HL-60 (cell line): ENCODE measurements at places on chromosomes 7 and 10.

DNA sequence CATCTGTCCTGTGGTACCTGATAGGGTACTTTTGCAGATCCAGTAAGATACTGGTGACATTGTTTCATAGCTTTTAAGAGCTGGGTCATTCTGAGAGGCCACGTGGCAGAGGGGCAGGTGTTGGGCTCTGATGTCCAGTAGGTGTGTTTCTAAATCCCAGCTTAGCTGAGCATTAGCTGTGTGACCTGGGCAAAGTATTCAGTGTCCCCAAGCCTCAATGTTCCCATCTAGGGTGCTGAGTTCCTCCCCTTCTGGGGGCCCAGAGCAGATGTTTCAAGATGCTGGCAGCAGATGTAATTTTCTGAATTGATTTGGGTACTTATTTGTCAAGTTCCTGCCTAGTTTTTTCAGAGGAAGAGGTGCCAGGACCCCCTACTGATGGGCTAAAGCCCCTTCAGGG, 52.9 kb downstream of the NEURL1 start:
- no peak for DNase-seq

GRCh38 chr7:27424749-27425148, 182.1 kb downstream of the EVX1 start:
- DNase-seq: no peak

DNA sequence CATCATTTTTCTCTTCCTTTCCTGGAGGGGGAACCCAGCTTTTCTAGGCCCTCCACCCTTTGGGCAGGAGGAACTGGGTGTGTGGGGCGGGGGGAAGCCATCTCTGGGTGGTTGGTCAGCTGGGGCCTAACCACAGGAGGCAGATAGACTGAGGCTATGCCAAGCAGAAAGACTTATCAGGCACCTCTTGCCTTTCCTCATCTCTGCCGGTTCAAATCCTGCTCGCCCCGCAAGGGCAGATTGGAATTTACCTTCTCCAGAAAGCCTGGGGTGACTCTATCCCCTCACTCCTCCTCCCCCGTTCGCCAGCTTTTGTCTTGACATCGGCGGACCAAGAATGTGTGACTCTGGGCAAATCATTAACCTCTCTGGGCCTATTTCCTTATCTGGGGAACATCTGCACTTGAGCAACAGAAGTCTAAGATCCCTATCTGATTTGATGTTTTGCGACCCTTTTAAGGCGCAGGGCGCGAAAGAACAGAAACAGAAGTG, 584 bp upstream of the GARS1 start:
- peak; percentile 76 for DNase-seq

DNA sequence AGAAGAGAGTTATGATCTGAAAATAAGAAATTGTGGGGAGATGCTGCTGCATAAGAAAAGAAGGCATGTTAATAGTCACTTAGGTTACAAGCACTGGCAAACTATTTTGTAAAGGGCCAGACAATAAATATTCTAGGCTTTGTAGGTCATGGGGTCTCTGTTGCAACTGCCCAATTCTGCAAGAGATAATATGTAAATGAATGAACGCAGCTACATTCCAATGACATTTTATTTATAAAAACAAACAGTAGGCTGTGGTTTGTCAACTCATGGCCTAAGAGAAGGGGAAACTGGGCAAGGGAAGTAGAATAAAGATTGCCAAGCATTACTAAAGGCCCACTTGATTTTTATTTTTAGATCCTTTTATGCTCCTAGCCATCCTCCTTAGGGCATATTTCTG, 133.1 kb downstream of the RAPGEF5 start:
- no peak for DNase-seq

DNA sequence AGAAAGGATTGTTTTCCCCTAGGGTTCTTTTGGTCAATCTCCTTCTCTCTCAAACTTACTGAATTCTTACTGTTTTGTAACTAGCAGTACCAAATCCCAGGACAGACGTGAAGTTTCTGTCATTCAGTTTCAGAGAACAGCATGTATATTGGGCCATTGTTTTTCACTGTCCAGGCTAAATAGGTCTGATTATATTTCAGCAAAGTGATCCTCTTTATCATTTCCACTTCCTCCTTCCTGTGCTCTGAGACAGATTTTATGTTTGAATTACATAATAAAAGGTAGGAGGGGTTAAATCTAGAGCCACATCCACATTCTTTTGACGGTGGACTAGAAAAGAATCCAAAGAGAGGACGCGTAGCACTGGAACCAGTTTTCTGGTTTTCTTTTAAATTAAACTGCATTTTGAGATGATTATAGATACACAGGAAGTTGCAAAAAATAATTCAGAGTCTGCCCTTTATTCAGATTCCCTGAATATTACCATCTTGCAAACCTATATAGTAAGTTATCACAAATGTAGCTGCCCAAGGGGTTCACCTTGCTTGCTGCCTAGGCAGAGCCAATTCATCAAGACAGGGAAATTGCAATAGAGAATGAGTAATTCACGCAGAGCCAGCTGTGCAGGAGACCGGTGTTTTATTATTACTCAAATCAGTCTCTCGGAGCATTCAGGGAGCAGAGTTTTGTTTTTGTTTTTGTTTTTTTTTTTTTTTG, 40.1 kb downstream of the AKR1E2 start:
- no peak for DNase-seq

GRCh38 chr10:73262105-73262730, 9.8 kb upstream of the MRPS16 start:
- peak; percentile 29 for DNase-seq

DNA sequence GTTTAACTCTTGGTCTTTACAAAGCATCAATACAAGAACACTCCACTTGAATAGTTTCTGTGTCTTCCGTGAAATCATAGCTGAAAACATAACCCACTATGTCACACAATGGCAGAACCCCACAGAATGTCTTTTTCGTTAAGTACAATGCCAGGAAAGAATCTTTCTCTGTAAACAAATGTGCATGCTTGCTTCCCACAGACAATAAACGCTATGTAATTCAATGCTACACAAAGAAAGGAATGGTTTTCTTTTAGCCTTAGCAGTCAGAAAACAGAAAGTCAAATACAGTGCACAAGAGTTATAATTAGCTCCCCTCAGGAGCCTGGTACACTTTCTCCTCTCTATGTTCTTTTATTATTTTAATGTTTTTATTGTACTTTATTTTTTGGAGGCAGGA, 186.1 kb downstream of the SRPK2 start:
- DNase-seq: no peak

- DNase-seq: no peak
These were observed 54.7 kb upstream of the EGR2 start for GRCh38 chr10:62870866-62871265.
